ENCODE measurements at places on chromosomes 7 and 10.

GRCh38 chr7:133645884-133646391 lies 393.1 kb downstream of the EXOC4 start:
- no peak for DNase-seq

DNA sequence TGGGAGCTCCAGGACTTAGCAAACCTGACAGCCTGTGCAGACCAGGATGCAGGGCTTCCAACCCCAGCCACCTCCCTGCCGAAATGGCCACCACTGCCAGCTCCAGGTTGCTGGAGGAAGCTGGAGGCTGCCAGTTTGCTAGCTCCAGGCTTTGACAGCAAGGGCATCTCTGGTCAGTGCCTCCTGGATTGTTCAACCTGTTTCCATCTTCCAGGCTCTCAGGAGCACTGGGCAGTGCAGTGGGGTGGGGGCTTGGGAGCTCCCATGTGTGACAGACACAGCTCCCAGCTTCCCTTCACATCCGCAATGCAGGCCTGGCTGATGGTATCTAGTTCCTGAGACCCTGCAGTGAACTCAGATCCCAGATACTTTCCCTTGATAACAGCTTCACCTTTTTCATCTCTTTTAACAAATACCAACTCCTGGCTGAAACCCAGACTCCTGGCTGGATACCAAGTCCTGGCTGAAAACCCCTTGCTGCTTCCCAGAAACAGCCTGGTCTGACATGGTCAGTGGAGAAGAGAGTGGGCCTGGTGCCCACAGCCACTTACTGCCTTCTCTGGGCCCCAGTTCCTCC lies 20.8 kb upstream of the RET start:
- DNase-seq, result no peak

DNA sequence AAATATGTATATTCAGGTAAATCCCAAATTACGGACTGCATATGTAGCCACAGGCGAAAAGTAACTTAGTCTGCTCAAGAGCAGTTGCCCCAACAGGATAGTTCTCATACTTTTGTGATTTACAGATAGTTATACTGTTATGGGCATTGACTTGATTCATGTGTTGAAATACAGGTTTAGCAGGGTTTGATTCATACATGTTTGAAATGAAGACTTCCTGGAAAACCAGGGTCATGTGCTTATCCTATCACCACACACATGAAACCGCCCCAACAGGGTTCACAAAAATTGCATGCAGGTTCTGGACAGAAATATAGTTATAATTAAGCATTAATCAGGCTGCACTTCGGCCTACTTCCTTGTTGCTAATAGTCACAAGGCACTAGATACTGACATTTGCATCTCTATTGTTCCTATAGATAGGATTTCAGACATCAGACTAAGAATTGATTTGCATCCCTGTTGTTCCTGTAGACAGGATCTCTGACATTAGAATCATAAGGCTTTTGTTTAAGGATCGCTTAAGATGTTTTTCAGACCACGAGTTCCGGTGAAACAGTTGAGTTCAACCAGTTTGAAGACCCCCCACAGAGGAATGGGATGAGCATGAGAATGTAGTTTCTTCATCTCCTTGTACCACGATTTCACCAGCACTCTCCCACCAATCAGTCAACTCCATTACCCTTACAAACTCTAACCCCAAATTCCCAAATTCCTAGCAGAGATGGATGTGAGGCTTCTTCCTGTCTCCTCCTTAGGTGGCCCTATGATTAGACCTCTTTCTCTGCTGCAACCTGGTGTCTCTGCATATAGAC lies 2.0 kb upstream of the ZNF398 start:
- DNase-seq, result no peak

- no peak for DNase-seq
Measured at GRCh38 chr7:149431486-149432120, 29.3 kb downstream of the ZNF777 start.

GRCh38 chr10:130747946-130748345 lies 563.6 kb downstream of the TCERG1L start:
- no peak for DNase-seq

DNA sequence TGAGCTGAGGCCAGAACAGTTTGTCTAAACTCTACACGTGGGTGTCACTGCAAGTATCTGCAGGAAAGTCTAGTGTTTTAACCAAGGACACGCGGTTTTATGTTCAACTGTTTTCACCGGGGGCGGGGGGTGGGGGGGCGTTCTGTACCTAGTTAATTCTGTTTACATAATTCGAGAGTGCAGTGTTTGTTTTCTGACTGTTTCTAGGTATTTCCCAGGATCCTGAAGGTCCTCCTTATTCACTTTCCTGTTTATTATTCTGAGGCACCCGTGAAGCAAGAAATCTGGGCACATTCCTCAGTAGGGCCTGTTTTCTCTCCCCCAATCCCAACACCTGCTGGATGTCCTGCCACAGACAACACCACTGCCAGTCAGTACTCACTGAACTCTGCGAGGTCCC lies 7.6 kb downstream of the LOXL4 start:
- DNase-seq, result no peak

GRCh38 chr7:127578036-127578684 lies 7.2 kb downstream of the GCC1 start:
- no peak for DNase-seq

DNA sequence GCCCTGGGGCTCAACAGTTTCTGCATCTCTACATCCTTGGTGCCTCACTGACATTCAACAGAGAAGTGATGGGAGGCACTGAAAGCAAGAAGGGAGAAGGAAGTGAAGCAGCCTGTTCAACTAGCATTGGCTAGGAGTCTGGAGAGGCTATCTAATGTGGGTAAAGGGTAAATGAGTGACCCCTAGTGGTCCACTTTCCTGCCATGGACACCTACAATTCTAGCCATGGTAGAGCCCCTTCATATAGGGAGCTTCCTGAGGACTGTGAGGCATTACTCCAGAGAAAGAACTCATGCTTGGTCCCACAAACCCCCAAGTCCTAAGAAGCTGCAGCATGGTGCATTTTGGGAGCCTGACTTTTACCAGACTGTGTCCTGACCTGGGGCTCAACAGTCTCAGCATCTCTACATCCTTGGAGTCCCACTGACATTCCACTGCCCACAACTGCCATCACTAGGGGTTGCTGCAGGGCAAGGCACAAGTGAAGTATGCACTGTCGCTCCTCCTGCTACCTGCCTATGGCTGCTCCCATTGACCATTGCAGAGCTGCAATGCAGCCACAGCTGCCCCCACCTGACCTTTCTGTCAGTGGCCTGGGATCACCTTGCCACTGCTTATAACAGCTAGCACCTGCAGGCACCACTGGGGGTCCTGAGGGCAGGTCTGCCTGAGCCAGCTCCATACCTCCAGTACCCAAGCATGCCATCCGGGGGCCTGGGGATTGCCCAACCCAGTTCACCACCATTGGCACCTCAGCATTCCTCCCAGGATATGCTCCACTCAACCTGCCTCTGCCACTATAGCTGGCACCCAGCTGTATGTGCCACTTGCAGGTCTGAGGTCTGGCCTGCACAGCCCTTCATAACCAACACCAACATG lies 44.1 kb upstream of the CDK6 start:
- DNase-seq, result no peak

DNA sequence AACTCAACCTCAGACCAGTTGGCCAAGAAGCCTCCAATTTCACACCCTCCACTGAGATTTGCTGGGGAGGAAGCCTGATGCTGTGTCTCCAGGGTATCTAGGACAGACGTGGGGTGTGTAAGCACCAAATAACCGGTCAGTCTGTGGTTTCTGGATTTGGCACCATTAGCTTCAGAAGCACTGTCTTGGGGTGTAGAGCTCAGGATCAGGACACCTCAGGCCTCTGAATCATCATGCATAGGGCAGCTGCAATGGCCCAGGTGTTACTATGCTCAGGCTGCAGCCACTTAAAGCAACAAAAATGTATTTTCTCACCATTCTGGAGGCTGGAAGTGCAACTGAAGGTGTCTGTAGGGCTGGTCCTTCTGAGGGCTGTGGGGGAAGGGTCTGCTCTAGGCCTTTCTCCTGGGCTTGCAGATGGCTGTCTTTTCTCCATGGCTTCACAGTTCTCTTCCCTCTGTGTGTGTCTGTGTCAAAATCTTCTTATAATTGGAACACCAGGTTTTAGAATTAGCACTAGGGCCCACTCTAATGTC lies 73.4 kb upstream of the SEPHS1 start:
- no peak for DNase-seq

GRCh38 chr7:114783508-114783907 lies 138.4 kb upstream of the MDFIC start:
- no peak for DNase-seq

GRCh38 chr10:113980408-113981087 lies 63.1 kb upstream of the ADRB1 start:
- no peak for DNase-seq
